ENCODE measurements at places on chromosomes 7 and 10.

DNA sequence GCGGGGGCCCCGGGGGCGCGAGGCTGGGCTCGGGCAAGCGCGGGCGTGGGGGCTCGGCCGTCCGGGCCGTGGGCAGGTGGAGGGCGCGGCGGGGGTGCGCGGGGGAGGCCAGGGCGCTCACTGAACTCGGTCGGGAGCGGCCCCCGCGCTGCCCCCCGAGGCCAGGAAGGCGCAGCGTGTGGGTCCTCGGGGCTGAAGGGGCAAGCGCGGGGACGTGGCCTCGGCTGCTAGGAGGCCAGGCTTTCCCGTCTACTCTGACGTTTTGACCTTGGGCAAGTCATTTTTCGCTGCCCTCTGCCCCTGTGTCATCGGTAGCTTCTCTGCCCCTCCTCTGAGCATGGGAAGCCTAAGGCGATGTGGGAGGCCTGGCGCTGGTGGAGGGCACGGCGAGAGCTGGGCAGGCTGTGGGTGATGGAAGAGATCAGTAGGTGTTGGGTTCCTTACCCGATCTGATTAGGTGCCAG lies 441 bp downstream of the FBH1 start:
- no peak for DNase-seq

GRCh38 chr10:24007359-24007758 lies 201.6 kb upstream of the KIAA1217 start:
- DNase-seq: no peak

DNA sequence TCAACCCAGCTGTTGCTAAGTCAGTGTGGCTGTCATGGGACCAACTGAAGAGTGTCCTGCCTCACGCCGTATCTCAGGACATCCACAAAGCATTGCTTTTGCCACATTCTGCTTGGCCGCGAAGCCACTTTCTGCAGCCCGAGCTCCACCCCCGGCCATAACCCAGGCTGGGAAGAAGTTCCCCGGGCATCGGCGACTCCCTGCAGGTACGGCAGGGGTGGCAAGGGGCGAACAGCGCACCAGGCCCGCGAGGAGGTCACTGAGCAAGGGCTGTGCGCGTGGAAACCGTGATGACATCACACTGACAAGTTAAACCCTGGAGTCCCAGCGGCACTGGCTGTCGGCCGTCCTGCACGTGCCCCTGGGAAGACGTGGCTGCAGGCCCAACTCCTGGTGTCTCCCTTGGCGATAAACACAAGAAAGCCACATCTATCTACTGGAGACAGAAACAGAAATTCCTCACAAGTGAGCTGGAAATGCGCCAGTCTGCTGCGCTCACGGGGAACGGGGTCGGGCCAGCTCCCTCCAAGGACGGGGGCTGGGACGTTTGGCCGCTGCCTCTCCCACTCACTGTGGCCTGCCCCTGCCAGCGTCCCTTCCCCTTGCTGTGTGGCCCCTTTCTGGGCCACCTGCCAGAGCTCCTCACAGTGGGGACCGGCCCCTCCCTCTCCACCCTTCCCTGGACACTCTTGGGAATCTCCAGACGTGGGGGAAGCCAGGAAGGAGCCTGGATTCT lies 326.3 kb downstream of the DNAJB6 start:
- DNase-seq: no peak

GRCh38 chr10:60021361-60021760 lies 115.0 kb upstream of the CCDC6 start:
- DNase-seq: no peak

GRCh38 chr7:88002617-88003016 lies 68.6 kb downstream of the ADAM22 start:
- DNase-seq: no peak

DNA sequence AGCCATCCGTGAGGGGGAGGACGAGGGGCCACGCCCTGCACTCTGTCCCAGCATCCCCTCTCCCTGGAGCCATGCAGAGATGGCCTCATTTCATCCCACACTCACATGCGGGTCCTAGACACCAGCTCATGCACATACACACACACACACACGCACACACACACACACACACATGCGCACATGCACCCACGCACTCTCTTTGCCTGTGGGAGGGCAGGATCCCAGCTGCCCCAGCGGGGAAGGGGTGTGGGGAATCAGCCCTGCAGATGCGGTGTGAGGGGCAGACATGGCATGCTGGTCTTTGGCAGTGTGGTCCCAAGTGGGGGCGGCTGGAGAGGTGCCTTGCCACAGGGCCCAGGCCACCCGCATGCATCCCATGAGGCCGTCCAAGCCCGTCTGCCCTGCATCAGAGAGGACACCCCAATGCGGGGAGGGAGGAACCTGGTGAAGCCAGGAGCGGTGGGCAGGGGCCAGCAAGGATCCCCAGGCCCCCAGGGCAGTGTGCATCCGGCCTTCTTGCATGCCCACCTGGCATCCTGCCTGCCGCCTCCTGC lies 68.1 kb downstream of the LHPP start:
- no peak for DNase-seq

- no peak for DNase-seq
These were observed 261.8 kb upstream of the KLF6 start for GRCh38 chr10:4046712-4047354.

GRCh38 chr10:55048830-55049498 lies 247.9 kb upstream of the PCDH15 start:
- no peak for DNase-seq

- no peak for DNase-seq
These were observed 39.5 kb downstream of the NT5C2 start for GRCh38 chr10:103153302-103154197.

GRCh38 chr7:1899196-1899595 lies 229.1 kb downstream of the ELFN1 start:
- DNase-seq: no peak

DNA sequence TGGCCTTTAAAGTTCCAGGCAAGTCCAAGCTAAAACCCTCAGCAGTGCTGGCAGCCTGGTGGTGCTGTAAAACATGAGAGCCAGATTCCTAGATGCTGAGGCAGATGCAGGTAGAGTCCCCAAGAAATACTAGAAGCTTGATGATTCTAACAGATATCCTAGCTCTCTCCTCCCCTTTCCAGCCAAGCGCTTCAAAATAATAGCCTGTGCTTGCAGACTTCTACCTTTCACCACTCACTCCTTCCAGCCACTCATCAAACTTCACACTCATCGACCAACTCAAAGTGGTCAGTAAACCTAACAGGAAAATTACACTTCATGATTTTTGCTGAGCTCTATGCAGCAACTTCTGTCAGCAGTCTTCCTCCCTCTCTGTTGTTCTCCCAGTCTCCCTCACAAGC lies 50.2 kb downstream of the LMBR1 start:
- no peak for DNase-seq

GRCh38 chr7:134922720-134923704 lies 63.3 kb upstream of the AGBL3 start:
- no peak for DNase-seq

GRCh38 chr7:55335151-55335550 lies 30.0 kb upstream of the LANCL2 start:
- DNase-seq: no peak

DNA sequence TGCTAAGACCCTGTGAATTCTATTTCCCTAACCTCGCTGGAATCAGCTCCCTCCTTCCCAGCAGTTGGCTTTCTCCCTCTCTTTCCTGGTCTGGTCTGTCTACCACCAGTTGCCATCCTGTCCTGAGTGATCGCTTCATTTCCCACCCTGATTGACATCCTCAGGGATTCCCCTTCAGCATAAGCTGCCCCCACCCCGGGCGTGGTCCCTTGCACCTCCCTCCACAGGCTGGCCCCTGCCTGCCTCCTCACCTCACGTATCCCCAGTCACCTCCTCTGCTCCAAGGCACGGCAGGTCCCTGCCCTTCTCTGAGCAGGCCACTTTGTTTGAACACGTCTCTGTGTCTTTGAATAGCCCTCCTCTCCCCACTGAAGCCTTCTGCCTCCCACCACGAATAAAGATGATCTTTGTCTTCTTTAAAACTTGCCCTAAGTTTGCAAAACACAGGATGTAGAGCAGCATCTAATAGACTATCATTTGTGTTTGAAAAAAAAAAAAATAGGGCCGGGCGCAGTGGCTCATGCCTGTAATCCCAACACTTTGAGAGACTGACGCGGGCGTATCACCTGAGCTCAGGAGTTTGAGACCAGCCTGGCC lies 233.5 kb downstream of the CUX1 start:
- DNase-seq: no peak

- no peak for DNase-seq
These were observed 54.5 kb downstream of the COA1 start for GRCh38 chr7:43674559-43675436.

DNA sequence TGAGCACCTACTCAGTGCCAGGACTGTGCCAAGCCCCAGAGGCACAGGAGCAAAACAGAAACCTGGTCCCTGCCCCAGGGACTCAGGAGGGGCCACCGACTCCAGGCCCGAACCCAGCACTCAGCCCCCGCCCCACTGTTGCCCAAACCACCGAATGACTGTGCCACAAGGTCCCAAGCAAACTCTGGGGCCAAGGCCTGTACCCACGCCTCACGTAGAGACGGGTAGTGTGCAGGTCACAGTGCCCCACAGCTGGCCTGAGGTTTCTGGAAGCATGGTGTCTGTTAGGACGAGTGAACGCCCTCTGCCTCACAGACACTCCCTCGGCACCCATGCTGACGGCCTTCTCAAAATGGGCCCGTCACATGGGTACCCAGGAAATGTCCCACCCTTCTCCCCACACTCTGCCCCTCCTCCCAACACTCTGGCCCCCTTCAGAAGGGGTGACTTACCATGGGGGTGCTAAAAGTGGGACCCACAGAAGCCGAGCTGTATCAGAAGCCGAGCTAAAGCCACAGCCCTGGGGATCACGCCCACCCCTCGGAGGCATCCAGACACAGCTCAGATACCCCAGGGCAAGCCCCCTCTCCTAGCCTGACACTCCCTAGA lies 44.2 kb downstream of the CTBP2 start:
- no peak for DNase-seq

- no peak for DNase-seq
These were observed 236.1 kb upstream of the BMPER start for GRCh38 chr7:33669251-33669670.
